NCI-H748 treated with DMSO at 0.1 percent for 48 hours (cell line): ENCODE measurements at places on chromosomes 2 and 18.

GRCh38 chr2:168233726-168234406 lies 13.5 kb downstream of the STK39 start:
- DNase-seq = no peak

DNA sequence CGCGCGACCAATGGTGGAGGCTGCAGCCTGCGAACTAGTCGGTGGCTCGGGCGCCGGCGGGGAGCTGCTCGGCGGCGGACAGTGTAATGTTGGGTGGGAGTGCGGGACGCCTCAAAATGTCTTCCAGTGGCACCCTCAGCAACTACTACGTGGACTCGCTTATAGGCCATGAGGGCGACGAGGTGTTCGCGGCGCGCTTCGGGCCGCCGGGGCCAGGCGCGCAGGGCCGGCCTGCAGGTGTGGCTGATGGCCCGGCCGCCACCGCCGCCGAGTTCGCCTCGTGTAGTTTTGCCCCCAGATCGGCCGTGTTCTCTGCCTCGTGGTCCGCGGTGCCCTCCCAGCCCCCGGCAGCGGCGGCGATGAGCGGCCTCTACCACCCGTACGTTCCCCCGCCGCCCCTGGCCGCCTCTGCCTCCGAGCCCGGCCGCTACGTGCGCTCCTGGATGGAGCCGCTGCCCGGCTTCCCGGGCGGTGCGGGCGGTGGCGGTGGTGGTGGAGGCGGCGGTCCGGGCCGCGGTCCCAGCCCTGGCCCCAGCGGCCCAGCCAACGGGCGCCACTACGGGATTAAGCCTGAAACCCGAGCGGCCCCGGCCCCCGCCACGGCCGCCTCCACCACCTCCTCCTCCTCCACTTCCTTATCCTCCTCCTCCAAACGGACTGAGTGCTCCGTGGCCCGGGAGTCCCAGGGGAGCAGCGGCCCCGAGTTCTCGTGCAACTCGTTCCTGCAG lies at the start of gene HOXD9:
Gene HOXD9, plus strand, starts transcription at position 37 of the 728 bp plus-strand sequence. Its CDS starts 50 bp downstream, at position 87.
- no peak for DNase-seq

DNA sequence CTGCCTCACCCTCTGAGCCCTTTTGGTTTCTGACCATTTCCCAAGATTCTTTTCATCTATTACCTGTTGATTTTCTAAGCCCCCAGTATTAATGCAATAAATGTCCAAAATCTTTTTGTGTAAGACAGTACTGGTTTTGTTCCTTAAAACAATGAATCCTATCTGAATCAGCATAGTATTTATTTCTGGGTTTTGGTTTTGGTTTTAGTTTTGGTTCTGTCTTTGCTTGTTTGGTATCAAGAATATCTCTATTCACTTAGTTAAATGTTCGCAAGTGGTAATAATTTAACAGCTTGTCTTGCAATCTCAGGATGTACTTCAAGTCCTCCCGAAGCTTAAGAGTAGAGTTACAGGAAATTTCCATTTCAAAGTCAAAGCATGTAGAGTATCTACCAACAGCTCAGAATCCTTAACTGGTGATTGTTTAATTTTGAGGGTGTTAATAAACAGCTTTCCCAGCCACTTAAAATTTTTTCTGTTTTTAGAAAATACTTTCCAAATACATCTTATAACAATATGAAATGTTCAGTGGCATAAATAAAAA lies 67.7 kb upstream of the NEDD4L start:
- DNase-seq = no peak

DNA sequence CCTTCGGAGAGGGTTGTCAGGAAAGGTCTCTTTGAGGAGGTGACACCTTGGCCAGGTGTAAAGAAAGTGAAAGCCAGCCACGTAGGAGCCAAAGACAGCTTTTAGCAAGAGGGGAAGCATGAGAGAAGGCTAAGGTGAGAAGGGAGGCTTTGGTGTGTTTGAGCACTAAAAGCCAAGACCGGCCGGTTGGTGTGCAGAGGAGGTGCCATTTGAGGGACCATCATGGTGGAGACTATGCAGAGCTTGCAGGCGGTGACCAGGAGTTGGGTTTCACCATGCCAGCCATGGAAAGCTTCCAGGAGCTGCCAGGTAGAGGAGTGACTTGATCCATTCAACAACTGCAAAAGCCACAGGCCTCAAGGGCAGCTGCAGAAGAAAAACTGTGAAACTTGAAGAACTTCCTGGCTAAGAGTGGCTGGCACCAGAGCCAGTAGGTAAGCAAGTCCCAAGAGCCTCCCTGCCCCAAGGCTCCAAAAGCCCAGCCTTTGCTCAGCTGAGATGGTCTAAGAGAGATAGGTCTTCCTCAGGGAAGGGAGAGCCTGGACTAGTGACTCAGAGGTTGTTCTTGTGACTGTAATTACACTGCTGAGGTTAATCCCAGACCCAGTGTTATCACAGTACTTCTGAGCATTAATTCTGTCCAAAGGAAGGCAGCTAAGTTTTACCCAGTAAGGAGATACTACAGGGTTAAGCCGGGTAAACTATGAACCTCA lies 319.0 kb downstream of the BCL11A start:
- no peak for DNase-seq

GRCh38 chr2:175525975-175526374 lies 344.5 kb upstream of the ATP5MC3 start:
- DNase-seq = no peak

GRCh38 chr2:203730076-203730729 lies 23.8 kb downstream of the CD28 start:
- no peak for DNase-seq

DNA sequence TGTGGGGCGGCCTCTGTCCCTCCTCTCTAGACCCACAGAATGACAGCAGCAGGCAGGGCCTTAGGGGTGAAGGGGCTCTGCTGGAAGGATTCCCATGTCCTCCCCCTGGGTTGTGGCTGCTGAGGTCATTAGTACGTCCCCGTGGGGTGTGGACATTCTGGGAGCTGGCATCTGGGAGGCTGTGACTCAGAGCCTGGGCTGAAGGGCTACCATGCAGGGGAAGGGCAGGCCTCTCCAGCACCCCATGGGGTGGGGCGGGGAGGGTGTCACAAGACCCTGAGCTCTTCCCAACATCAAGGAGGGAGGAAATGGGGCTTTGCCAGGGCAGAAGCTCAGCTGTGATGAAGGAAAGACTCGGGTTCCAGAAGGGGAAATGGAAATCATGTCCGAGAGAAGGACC lies 105.8 kb upstream of the SMAD2 start:
- no peak for DNase-seq

- no peak for DNase-seq
Measured at GRCh38 chr2:80128080-80128479, 176.5 kb downstream of the LRRTM1 start.

- DNase-seq = peak; percentile 33
Measured at GRCh38 chr18:62716619-62717168, 1.4 kb downstream of the PHLPP1 start.

GRCh38 chr2:53631313-53632125 lies 136.1 kb upstream of the CHAC2 start:
- no peak for DNase-seq

- no peak for DNase-seq
Measured at GRCh38 chr18:5466256-5466655, 77.5 kb downstream of the EPB41L3 start.

GRCh38 chr18:13641551-13642439 lies 84.6 kb downstream of the FAM210A start:
- DNase-seq = no peak

GRCh38 chr2:212686285-212686895 lies 147.8 kb upstream of the ERBB4 start:
- peak; percentile 48 for DNase-seq

DNA sequence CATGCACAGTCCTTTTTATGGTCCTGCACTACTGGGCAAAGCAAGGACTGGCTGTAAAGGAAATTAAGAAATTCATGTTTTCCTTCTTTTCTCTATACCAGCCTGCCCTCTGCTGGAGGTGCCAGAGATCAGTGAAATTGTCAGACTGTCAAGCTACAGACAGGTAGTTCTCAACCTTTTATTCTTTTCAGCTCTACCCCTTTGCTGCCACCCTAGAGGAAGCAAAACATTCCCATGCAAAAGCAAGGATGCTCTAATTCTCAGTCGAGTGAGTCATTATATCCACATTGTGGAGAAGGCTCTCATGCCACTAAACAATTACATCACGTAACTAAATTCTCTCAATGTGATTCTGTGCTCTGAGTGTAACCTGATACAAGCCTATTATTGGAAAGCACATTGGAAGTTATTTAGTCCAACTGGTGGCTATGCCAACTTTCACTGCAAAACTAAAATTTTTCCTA lies 25.0 kb upstream of the RAPGEF4 start:
- DNase-seq = peak; percentile 68

DNA sequence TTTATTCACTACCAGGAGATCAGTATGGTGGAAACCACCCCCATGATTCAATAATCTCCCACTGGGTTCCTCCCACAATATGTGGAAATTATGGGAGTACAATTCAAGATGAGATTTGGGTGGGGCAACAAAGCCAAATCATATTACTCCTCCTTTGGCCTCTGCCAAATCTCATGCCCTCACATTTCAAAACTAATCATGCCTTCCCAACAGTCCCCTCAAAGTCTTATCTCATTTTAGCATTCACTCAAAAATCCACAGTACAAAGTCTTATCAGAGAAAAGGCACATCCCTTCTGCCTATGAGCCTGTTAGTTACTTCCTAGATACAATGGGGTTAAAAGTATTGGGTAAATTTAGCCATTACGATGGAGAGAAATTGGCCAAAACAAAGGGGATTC lies 989.5 kb upstream of the CNTNAP5 start:
- no peak for DNase-seq

DNA sequence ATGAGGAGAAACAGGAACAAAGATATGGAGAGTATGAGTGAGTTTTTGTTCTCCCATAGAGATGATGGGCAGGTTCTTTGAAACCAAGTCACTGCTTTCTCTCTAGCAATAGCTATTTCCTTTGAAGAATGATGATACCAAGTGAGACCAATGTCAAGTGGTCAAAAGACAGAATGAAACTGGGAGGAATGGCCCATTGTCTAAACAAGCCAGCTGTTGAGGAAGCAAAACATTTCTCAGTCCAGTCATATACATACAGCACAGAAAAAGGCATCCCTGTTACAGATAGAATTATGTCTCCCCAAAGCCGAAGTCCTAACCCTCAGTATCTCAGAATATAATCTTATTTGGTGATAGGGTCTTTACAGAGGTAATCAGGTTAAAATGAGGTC lies 66.1 kb upstream of the EPC2 start:
- DNase-seq = no peak

DNA sequence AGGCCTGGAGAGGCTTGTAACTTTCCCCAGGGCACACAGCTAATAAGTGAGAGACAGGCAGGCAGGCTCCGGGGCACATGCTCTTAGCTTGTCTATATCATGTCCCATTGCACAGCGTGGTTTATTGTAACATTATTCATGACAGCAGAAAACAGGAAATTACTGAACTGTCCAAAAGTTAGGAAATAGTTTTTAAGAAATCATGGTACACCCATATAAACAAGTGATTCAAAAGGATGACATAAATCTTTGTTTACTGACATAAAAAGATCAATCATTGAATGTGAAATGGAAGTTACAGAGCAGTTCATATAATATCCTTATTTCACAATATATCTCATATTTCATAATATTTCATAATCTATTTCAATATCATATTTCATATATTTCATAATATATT lies 34.3 kb upstream of the TXNDC2 start:
- DNase-seq = no peak

- no peak for DNase-seq
Measured at GRCh38 chr2:67015681-67016080, 381.5 kb upstream of the ETAA1 start.

GRCh38 chr2:12412898-12413305 lies 303.8 kb upstream of the TRIB2 start:
- DNase-seq = no peak

- no peak for DNase-seq
Measured at GRCh38 chr2:3408781-3409180, 29.3 kb downstream of the TRAPPC12 start.

DNA sequence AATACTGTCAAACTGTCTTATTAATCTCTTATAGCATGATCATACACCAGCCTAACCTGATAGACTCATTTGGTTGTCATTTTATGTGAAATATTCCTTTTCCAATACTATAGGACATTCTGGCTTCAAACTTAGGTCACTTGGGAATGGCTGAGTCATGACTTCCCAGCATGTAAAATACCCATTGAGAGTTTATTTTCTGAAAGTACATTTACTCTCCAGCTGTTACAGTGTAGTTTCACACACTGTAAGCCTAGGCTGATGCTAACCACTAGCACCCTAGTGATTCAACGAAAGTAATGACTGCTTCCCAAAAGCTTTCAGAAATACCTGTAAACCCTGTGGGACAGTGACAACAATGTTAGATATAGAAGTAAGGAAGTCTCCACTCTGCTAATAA lies 93.8 kb downstream of the FIGN start:
- no peak for DNase-seq

DNA sequence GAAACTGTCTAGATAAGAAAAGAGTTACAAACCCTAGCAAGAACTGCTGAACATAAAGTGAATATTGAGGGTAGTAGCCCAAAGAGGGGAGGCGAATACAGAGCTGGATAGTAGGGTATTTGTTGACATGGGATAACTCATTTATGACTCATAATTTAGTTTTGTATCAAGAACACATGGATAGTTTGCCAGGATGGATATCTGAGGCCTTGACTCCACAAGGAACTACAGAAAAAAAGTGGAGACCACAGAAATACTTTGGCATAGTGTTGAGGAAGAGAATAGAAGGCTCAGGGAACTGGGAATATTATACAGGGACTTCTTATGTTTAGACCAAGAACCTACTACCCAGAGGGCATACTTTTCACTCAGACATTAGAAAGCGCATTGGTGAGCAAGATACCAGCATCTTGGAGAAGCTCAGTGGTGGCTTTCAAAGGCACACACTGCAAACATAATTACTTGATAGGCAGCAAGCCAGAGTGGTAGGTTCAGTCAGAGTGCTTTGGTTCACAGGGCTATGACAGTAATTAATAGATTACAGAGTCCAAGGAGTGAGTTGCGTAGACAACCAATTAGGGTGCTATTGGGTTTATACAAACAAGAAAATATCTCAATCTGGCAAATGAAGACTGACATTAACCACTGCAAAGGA lies 51.9 kb upstream of the ZBTB7C start:
- DNase-seq = no peak

DNA sequence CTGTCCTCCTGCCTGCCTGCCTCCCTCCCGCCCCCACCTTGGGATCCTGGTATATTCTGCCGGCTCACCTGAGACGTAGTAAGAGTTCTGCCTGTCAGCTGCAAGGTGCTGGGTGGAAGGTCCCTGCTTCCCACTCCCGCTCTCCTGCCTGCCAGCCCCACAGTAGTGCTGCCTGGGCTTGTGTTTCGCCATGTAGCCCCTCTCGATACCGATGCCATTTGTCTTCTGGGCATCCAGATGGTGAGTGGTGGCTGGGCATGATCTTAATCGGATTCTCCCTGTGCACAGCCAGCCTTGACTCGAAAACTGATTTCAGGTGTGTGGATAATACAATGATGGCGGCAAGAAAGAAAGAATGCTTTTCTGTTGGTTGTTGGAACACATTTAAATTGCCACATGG lies 184.9 kb downstream of the AGAP1 start:
- DNase-seq = no peak

DNA sequence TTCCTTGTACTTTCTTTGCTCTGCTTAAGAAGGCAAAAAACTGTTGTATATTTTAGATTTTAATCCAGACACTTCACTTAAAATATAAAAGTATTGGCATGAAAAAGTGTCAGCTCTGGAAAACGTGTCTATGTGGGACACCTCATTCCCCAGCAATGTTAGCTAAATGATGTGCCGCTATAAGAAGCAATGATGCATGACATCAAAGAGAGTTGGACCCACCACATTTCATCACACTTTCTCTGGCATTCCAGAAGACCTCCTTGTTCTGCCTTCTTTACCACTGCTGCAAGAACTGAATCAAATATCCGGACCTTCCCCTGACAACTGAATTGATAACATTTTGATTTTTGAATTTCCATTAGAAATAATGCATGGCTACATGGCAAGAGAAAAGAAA lies 242.4 kb upstream of the TANK start:
- DNase-seq = no peak
